ENCODE measurements at places on chromosomes 3 and 15.

- DNase-seq, result no peak
Observed at GRCh38 chr3:170634663-170635384, 48.9 kb upstream of the SLC7A14 start.

GRCh38 chr3:141073580-141073979 is 22.4 kb downstream of the SPSB4 start:
- DNase-seq, result no peak

- DNase-seq, result no peak
Observed at GRCh38 chr3:18208856-18209255, 216.3 kb downstream of the SATB1 start.

DNA sequence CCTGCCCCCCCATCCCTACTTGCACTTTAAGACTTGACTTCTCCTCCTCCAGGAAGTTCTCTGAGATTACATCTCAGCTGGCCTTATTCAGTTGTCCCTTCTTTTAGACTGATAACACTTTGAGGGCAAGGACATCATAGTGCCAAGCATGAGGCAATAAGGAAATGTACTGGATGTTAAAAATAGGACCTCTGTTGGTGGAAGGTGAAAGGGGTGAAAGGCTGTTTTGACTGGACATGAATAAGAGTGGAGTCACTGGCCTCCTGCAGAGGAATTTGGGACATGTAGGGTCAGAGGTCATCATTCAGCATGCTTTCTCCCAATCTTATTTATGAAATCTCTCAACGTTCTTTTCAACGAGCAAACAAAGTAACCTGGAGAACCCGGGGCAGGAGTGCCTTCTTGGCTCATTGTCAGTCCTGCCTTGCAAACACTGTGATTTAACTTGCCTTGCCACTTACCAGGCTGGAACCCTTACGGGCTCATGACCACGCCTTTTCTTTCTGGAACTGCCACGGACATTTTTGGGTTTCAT is 38.6 kb downstream of the TRIM71 start:
- no peak for DNase-seq

DNA sequence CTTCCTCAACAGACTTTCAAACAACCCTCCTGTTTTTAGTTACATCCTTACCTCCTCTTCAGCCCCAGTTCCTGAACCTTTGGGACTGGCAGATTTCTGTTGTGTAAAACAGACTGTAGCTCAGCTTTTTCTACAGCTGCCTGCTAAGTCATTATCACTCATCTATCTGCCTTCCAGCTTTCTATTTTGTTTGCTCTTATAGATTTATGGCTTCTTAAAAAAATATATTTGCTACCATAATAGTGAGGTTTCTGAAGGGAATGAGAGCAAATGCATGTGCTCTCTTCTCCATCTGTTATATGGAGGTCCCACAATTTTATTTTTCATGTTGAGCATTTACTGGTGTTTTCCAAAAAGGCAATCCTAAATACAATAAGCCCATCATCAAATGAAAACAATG is 18.2 kb upstream of the GJD2 start:
- DNase-seq, result no peak

GRCh38 chr15:41284427-41285177 is 47.8 kb downstream of the OIP5 start:
- peak; percentile 25 for DNase-seq

GRCh38 chr3:58685641-58686040 is 19.1 kb upstream of the FAM3D start:
- no peak for DNase-seq

DNA sequence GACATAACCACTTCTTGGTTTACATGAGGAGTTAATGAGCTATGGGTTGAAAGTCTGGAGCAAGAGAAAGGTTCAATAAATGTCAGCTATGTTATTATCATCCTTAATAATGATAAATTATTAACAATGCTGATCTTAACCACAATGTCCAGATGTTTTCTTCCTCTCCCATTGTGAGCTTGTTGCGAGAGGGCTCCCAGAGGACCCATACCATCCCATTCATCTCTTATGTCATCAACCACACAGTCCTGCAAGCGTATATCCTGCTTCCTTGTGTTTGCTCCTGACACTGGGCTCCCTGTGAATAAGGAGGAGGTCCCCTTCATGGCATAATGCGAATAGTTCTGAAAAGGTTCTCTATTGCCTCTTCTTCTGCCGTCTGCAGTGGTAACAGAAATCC is 266.8 kb downstream of the TLE3 start:
- DNase-seq, result no peak

- peak; percentile 52 for DNase-seq
Observed at GRCh38 chr15:29103824-29104565, 165.6 kb downstream of the NSMCE3 start.

GRCh38 chr3:144487011-144487410 is 515.4 kb downstream of the DIPK2A start:
- no peak for DNase-seq

DNA sequence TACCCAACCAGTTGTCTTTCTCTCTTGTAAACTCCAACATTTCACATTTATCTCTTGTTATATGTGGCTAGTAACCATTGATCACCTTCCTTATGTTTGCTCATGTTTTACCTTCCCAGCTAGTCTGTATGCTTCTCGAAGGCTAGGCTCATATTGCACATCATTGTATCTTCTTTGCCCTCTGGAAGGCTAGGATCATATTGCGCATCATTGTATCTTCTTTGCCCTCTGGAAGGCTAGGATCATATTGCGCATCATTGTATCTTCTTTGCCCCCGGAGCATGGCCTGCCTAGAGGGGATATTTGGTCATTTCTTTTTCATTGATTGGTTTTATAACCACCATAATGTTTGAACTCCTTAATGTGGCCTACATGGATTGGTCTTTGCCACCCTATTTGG is 39.4 kb upstream of the ATP13A3 start:
- DNase-seq, result no peak

DNA sequence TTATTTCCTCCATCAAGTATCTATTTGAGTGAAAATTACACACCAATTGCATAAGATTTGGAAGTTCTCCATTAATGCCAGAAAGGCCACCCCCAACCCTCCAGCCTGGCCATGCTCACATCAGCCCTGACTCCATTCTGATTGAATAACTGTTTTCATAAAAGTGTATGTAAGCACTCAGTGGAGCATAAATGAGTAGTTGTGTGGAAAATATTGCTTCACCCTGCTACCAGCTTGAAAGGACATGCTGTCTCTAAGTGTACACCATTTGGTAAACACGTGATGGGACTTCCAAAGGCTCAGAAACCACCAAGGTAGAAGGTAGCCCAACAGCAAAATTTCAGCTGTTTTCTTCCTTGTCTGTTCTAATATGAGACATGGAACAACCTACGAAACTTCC is 393.8 kb downstream of the ZNF385D start:
- DNase-seq, result no peak

- no peak for DNase-seq
Observed at GRCh38 chr15:80699981-80700380, 4.9 kb downstream of the ABHD17C start.

GRCh38 chr3:128598884-128599664 is 51.5 kb downstream of the RPN1 start:
- DNase-seq, result no peak

- no peak for DNase-seq
Observed at GRCh38 chr3:85796140-85796539, 837.4 kb downstream of the CADM2 start.

DNA sequence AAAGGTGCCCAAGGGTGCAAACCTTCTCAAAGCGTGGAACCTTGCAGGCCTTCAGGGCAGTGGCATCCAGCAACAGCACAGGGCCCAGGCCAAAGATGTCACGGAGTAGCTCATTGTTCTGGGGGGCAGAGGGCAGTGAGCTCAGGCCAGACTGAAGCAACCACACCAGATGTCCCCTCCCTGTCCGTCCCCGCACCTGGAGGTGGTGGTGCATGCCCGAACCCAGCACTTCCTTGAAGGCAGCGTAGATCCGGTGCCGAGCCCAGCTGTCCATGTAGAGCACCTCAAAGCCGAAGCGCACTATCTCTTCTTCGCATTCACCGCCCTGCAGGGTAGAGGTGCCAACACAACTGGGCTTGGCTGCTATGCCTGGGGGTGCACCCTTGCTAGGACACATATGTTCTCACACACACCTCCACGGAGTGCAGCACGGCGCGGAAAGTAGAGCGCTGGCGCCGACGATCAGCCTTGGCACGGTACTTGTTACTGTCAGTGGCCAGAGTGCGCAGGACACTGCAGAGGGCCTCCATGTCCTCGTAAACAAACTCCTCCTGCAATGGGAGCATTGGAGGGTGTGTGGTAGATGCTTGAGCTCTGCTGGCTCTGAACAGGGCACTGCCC is 3.7 kb downstream of the IFRD2 start:
- DNase-seq, result no peak

GRCh38 chr3:168088106-168088720 is 7.5 kb downstream of the GOLIM4 start:
- no peak for DNase-seq

DNA sequence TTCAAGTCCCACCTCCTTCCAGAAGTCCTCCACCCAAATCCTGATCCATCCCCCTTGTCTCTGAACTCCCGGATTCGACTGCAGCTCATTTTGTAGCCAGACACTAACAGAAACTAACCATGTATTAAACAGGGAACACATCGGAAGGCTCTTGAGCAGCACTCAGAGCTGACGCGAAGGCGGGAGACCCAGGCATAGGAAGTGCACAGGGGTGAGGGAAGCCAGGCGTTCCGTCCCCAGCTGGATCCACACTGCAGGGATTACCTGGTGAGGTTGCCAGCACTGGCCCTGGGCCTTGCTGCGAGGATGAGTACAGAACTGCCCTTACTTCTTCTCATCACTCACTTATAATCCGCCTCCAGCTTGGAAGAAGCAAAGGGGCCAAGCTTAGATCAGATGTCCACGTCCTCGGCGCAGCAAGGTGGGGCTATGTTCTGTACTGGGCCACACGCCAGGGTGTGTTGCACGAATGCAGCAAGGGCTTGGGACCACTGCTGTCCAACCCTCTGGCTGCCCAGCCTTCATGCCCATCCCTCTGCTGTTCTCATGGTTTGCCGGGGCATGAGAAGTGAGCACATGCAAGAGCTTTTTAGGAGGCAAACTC is 124.2 kb upstream of the SMAD3 start:
- DNase-seq, result no peak

- no peak for DNase-seq
Observed at GRCh38 chr3:141807277-141808033, 44.2 kb downstream of the GRK7 start.

GRCh38 chr3:68306571-68306970 is 625.8 kb downstream of the TAFA4 start:
- peak; percentile 19 for DNase-seq
